Cerebellum (tissue), 4 donors: ENCODE measurements at places on chromosomes 11 and 22.

DNA sequence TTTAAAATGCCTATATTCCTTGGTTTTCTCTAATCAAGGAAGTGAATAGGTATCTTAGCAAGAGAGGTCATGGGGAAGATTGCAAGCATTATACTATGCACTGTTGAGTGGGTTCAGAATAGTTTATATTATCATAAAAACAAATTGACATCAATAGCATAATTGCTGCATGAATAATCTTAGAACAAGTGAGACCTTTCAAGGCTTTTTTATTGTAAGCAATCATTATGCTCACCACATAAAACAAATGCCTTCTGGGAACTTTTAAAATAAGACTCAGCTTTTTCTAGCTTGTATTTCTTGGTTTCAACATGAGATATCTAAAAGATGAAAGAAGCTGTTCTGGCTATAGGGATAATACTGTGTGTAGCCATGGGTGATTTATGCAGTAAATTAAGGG lies 135.6 kb upstream of the ZC3H12C start:
- no peak for DNase-seq

DNA sequence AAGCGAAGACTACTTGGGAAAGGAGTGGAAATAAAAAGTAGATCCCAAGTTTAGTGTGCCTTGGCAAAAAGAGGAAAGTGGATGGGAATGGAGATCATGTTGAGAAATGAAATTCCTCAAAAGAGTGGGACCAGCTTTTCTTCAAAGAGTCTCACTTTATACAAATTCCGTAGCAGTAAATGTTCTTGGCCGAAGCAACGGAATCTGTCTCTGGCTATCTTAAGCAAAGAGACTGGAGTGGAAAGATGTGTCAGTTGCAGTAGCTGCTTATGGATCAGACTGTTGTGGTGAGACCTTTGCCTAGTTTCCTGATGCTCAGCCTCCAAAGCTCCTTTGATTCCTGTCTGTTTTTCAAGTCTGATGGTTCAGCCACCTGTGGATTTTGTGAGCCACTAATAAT lies 73.6 kb downstream of the CSTPP1 start:
- DNase-seq = no peak

DNA sequence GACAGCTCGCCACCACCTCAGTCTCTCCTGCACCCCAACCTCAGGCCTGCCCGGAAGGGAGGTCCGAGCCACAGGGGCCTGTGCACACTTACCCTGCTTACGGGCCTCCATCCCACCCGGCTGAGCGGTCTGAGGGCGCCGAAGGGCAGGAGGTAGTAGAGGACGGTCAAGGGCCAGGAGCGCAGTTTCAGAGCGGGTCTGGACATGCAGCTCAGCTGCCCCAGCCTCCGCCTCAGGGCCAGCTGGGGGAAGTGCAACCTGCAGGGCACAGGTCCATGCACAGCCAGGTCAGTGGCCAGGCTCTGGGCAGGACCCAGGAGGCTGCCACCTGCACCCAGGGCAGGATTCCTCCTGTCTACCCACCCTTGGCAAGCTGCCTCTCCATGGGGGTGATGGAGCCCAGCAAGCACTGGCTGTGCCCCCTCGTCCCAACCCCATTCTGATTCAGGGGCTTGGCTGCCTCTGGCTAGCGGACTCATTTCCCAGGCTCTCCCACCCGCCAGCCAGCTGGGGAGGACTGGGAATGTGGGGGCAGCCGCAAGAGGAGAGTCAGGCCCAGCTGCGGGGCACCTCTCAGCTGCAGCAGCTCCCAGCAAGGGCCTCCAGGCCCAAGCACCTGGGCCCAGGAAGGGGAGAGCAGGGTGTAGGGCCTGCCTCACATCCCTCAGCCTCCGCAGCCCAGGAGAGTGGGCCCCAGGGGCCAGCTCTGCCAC lies 38.3 kb downstream of the PISD start:
- DNase-seq = no peak

GRCh38 chr11:29490938-29491337 lies 525.9 kb downstream of the KCNA4 start:
- no peak for DNase-seq
